ENCODE measurements at places on chromosomes 2 and 18.

GRCh38 chr2:179991344-179991743 is 15.8 kb downstream of the CWC22 start:
- no peak for DNase-seq

DNA sequence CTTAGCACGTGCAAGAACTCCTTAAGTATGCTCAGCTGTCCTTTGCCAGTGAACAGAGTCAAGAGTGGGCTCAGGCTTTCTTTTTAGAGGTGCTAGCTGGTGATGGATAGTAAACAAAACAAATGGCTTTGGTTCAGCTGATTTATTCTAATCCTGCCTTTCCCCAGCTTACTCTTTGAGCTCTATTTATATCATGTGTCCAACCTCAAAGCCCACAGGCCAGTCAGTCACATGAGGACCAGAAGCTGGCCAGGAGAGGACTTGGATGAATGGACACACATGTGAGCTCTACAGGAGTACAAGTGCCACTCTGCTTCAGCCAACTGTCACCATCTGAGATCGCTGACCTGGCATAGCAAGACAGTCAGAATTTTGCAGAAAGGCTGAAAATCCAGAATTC is 59.4 kb downstream of the STK39 start:
- DNase-seq: no peak

DNA sequence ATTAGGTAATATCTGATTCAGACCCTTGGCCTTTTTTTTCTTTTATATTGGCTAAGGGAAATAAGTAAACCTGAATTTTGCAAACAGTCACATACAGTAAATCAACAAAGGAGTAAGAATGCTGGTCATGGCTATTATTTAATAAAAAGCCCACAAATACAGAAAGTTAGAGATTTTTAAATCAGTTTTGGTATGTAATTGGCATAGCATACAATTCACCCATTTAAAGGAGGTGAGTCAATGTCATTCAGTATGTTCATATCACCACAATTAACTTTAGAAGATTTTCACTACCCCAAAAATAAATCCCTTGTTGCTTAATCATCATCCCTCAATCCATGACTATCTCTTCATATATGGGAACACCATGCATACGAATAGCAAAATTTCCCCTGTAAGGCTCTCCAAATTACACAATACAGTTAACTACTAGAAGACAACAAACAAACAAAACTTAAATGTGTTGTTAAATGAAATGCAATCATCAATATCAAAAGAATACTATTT is 45.9 kb upstream of the NYAP2 start:
- no peak for DNase-seq

DNA sequence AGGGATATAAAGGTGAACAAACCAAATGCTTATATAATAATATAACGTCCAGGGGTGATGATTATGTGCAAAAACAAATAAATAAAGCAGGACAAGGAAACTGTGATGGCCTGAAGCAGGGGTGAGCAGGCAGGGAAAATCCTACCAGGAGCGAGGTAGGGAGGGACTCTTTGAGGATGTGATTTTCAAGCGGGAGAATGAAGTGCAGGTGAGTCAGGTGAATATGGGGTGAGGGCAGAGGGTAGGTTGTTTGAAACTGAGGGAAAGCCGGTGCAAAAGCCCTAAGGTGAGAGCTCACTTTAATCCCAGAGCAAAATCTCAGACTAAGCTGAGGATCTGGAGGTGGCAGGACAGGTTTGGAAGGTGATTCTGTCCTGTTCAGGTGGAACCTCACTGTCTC is 40.7 kb downstream of the CYP26B1 start:
- DNase-seq: no peak

- no peak for DNase-seq
Measured at GRCh38 chr2:20635113-20635510, 15.8 kb downstream of the HS1BP3 start.

Measured in femur (tissue), 1 donor.